ENCODE measurements at places on chromosomes 1 and 21. TPM values are rescaled to one million over a fixed set of nuclear protein-coding genes. Genes with fewer than 3 reads are reported as not detected.

Gene C1orf94
- polyA plus RNA-seq: not detected

Gene CD2
- 0.32 TPM for polyA plus RNA-seq

Gene NGF
- 1.5 TPM for polyA plus RNA-seq

Gene HCRTR1
- not detected for polyA plus RNA-seq

DNA sequence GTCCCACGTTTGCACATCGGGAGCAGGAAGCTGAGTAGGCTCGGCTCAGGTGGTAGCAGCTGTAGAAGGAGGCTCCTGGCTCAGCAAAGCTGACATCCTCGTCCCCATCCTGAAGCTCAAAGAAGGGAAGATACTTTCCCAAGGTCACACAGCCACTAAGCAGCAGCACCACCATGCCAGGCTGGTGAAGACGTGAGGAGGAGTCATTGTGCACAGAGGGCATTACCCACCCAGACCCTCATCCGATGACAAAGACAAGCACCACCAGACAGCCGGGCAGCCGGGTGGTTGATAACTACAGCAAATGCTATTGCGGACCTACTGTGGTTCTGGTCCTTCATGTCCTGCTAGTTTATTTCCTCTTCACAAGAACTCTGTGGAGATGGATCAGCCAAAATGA, 186.9 kb downstream of the MATN1 start:
- DNase-seq: no peak

- no peak for DNase-seq
Measured at GRCh38 chr1:203044546-203045250, 18.4 kb downstream of the PPFIA4 start.

GRCh38 chr1:84613026-84613425, 38.8 kb upstream of the CTBS start:
- no peak for DNase-seq

GRCh38 chr1:239982762-239983161, 108.9 kb upstream of the FMN2 start:
- no peak for DNase-seq

DNA sequence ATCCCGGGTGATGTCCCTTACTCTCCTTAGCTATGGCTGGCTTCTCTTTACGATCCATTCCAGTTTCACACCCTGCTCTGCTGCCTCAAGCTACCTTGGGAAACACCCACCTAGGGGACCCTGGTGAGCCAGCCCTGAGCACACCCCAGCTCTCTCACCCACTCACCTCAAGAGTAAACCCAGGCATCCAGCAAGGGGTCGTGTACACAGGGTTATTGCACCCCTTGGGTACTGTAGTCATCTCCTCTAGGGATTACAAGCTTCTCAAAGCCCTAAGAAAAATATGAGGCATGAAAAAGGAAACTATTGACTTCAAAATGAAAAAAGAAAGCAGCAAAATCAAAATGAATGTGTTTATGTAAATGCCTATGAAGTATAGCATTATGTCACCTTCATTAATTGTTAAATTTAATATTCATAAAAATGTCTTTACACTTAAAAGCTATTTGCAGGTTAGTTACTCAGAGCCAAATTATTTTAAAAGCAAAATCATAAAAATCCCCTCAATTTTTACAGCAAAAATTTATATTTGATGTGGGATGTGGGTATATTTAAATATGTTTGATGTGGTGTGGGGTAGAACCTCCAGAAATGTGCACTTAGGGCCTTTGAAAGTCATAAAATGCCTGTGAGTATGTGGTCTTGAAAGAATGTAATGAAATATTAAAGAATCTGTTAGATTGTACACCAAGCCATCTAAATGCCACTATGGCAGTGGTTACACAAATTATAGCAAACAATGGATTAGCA, 190.3 kb downstream of the C1orf94 start:
- no peak for DNase-seq

Data from muscle of arm (tissue), 14 donors.